ENCODE measurements at places on chromosomes 16 and 17.

GRCh38 chr16:31347445-31347844 is 7.5 kb upstream of the ITGAX start:
- no peak for DNase-seq

DNA sequence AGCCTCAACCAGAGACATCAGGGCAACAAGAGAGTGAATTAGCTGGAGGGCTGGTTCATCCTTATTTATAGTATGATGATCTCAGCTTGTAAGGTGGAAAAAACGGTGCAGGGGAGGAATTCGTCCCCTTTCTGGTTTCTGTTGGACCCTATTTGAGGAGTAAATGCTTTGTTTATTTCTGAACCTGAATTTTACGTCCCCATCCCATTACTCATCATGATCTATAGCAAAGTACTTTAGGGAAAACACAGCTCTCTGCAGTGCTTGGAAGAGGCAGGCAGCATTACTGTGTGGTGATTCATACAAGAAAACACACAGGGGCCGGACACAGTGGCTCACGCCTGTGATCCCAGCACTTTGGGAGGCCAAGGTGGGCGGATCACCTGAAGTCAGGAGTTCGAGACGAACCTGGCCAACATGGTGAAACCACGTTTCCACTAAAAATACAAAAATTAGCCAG is 8.0 kb upstream of the VAT1L start:
- DNase-seq, result no peak

GRCh38 chr17:73801455-73802100 is 157.3 kb upstream of the SDK2 start:
- no peak for DNase-seq

GRCh38 chr17:73468221-73468620 is 156.4 kb upstream of the CDC42EP4 start:
- no peak for DNase-seq

DNA sequence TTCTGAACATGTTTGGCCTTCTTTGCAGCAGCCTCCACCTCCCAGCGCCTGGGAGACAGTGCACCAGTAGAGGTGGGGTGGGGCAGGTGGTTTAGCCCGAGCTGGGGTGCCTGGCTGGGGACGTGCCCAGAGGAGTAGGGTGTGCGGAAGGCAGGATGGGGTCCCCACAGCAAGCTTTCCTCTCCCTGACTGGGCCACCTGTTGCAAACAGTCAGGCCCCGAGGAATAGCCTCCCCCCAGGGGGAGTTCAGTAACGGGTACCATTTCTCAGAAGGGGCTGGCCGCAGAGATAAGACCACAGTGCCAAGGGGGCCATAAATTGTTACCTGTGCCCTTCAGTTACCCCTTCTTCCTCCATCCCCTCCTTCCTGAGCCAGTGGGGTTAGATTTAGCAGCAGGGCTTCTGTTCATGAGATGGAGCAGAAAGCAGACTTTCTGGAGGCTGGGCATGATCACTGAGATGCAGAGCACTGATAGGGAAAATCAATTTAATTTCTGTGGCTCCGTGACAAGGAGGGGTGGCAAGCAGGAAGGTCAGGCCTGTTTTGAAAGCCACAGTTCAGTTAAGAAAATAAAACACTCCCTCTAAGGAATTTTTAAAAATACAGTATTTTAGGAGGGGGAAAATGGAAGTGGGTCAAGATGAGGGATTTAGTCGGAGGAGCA is 181.9 kb downstream of the MSI2 start:
- DNase-seq, result no peak

DNA sequence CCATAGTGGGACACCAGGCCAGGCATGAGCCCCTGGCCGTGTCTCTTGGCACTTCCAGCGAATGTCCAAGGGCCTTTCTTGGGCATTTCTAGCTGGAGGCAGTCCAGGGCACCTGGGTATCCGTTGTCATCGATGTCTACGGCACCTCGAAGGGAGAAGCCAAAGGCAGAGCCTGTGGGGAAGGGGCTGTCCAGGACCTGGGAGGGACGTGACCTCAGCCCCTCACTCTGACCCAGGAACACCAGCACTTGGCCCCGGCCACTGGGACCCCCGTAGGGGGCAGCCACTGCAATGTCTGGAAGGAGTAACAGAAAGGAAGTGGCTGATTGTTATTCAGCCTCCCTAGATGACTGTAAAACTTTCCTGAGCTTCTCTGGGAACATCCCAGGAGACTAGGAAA is 8.7 kb downstream of the ITGA2B start:
- no peak for DNase-seq

DNA sequence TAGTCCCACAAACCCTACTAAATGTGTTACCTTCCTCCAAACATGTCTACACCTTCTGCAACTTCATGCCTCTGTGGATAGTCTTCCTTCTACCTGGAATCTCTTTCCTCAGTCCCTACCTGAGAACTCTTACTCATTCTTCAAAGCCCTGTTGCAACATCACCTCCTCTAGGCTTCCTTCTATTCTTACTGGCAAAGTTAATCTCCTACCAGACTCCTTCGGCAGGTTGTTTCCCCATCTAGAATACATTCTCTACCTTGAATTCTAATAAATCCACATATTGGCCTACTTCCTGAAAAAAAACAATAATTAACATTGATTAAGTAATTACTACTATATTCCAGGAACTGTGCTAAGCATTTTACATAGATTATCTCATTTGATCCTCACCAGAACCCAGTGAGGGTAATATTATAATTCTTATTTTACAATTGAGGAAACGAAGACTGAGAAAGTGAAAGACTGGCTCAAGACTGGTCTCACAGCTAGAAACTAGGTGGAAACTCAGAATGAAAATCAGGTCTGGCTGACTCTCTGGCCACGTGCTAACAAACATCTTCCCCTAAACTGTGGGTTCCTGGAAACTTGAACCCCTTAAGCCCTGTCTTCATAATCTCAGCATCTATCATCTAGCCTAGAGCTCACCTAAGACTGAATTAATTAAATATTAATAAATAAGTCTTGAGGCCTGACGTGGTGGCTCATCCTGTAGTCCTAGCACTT is 4.6 kb upstream of the STAT3 start:
- DNase-seq, result no peak

DNA sequence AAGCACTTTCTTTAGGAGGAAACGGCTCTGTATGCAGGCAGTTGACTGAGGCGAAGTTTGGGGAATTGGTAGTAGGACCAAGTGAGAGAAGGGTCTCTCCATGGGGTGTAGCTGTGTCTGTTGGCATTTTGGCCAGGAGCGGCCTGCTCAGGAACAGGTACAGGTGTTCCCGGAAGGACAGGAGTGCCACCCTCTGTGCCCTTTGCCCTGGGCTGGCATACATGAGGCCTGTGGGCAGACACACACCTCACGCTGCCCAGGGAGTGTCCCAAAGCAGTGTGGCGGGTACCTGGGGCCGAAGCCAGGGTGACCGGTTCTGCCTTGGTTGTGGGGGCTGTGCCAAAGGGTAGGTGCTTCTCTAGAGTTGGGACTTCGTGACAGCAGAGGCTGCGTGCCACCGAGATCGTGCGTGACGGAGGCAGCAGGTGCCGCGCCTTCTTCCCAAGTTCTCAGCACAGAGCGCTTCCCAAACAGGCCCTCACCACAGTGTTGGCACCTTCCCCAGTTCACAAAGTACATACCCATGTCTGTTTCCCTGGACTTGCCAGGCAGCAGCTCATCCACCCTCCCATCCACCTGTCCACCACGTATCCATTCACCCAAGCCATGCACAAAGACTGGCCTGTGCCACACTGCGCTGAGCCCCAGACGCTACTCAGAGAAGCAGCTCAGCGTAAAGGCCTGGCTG is 19.9 kb upstream of the TCF25 start:
- DNase-seq, result no peak

GRCh38 chr17:70558821-70559220 is 389.5 kb downstream of the KCNJ2 start:
- no peak for DNase-seq

- no peak for DNase-seq
These were observed 44.7 kb downstream of the COG7 start for GRCh38 chr16:23408242-23408822.

GRCh38 chr17:80773243-80773991 is 218.2 kb upstream of the CHMP6 start:
- DNase-seq, result no peak

GRCh38 chr17:80807882-80808281 is 183.8 kb upstream of the CHMP6 start:
- no peak for DNase-seq

DNA sequence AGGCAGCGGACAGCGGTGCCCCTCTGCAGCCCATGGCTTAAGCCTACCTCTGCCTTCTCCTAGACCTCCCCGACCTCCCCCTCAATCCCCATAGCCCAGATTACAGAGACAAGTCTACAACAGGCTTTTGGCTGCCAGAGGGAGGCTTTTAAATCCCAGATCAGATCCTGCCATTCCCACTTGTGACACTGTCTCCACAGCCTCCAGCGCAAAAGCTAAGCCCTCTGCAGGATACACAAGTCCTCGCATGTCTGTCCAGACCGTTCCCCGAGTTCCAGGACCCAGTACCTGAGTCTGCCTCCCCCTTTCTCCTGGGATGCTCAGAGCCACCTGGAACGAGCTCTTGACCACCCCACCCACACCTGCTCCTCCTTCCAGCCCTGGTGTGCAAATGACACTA is 31.2 kb downstream of the VAC14 start:
- DNase-seq, result no peak

DNA sequence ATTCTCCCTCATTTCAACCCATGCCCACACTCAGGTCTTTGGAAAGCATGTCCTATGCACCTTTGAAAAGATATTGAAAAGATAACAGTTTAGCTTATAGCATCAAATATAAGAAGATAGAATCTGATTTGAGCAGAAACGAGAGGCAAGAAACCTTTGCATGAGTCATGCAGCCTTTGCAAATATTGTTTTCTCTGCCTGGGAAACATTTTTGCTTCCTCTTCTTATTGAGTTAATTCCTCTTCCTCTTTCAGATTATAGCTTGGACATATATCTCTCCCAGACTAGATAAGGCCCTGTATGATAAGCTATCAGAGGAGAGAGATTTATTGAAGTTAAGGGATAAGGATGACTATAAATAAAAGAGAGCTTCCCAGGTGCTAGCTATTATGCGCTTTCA is 46.1 kb upstream of the KCNJ2 start:
- no peak for DNase-seq

GRCh38 chr17:10051112-10051511 is 146.0 kb upstream of the RCVRN start:
- no peak for DNase-seq

DNA sequence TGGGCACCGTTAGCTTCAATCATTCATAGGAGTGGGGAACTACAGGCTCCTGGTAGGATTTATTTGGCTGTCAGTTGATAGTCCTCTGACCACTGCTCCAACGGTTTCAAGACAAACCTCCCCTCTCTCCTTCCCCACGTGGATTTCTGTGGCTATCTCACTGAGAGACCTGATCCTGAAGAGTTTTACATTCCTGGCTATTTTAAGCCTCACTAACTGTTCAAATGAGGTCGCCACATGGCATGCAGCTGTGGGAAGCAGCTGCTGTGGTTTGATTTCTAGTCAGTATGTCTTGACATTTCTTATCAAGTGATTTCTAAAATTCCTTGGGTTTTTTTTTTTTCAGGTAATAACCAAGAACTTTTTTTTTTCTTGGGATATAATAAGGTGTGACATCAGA is 38.3 kb downstream of the CDK5R1 start:
- no peak for DNase-seq

DNA sequence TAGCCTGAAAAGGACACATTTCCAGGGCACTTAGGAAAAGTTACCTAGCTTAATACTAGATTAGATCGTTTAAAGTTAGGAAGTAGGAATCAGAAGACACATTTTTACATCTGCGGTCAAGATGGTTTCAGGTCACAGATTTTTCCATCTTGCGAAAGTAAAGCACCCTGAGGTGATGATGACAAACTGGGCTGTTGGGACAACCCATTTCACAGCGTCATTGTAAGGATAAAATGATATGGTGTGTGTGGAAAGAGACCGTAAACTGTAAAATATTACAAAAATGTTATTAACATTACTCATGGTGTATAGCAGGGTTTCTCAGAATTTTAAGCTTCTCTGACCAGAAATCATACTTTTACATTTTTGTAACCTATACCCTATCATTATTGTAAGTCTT is 10.1 kb upstream of the MAP2K6 start:
- DNase-seq, result no peak

GRCh38 chr17:50863221-50863843 is 2.8 kb downstream of the TOB1 start:
- DNase-seq, result no peak

DNA sequence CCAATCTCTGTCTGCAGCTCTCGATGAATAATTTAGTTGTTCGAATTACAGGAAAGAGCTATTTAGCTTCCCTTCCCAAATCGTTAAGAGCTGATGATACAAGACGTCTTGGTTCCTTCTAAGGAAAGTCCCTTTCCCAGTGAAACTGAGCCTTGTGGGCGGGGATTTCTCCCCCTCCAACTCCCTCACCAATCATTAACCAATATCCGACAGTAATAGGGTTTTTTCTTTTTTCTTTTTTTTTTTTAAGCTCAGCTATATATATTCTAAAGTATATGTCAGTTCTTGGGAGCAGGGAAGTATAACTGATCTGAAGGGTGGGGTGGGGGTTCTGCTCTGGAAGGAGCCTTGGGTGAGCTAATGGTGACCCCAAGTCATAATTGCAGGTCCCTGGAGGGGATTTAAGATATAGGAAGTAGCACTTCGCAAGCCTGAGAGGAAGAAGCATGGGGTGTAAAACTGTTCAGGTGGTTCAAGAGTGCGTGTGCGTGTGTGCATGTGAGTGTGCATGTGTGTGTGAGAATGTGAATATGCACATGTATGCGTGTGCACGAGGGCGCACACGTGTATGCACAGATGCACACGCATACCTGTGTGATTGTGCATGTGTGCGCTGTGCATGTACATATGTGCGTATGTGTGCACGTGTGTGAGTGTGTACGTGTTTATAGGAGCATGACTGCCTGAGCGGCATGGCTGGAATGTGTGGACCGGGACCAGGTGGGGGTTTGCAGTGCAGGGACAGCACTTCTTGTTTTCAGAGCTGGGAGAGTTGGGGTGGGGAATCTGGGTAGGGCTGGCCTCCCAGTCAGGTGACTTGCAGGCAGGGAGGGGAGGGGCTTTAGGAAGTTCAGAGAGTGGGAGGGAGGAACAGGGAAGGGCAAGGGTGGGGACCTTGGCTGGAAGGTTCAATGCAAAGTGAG is 42.7 kb downstream of the SOCS3 start:
- no peak for DNase-seq

DNA sequence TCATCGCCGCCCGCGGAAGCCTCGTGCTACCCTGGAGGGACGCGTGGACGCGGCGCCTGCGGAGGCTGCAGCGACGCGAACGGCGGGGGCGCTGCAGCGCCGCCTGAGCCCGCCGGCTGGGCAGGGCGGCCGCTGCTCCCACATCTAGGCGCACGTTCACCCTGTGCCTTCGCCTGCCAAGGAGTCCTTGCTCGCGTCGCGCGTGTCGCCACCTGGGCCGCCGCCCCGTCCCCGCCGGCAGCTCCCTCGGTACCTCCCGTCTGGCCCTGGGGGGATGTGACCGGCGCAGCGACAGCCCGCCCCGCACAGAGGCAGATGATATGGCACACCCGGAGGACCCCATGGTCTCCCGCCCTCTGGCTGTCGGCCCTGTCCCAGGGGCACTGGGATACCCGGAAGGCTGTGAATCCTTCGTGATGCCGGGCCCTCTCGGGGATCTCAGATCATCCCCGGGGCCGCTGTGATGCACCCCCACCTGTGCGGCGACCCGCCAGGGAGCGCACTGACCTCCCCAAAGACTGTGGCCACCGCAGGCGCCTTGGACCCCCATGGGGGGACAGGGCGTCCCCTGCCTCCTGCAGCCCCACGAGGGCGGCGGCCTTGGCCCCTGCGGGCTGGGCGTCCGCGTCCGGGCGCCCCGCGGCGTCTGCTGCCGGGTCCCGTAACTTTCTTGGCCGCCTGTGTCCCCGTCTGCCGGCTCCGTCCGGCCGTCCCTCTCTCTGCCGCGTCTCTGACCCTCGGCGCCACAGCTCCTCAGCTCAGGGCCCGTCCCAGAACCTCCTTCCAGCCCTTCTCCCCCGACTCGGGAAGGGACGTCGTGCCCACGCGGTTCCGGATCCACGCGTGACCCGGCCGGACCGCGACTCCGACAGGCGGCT is 689 bp upstream of the TBC1D24 start:
- peak; percentile 53 for DNase-seq

Measured in activated CD4-positive, alpha-beta T cell treated with anti-CD3 and anti-CD28 coated beads for 1 hour (primary cell).